ENCODE measurements at places on chromosomes 2 and 18. TPM values are rescaled to one million over a fixed set of nuclear protein-coding genes. Genes with fewer than 3 reads are reported as not detected.

Gene CPO
- not detected for total RNA-seq

Gene ADGRF3
- not detected for total RNA-seq

Gene TUBB8B
- not detected for total RNA-seq

Gene WBP1
- 64.7 TPM for total RNA-seq

Gene PROKR1
- not detected for total RNA-seq

Gene TDRD15
- not detected for total RNA-seq

Gene MAL
- total RNA-seq, result 6.1 TPM

Gene AQP12A
- not detected for total RNA-seq

Gene ITGB6
- total RNA-seq, result 58.6 TPM

Gene MATN3
- 1.2 TPM for total RNA-seq

Gene AFG3L2
- 51.3 TPM for total RNA-seq

Gene SERPINB13
- total RNA-seq, result 44.9 TPM

Gene DPP10
- not detected for total RNA-seq

Gene DNAH7
- 0.07 TPM for total RNA-seq

Gene GYPC
- 2.8 TPM for total RNA-seq

Gene FSIP2
- total RNA-seq, result 0.85 TPM

Gene SAG
- not detected for total RNA-seq

Gene LRATD1
- 44.7 TPM for total RNA-seq

Gene SPATA3
- total RNA-seq, result not detected

Gene C2orf72
- not detected for total RNA-seq

Gene PLEKHH2
- 2.5 TPM for total RNA-seq

Gene UGT1A3
- total RNA-seq, result not detected

Gene VPS4B
- 62.8 TPM for total RNA-seq

Gene MTA3
- 23.6 TPM for total RNA-seq

Gene UGT1A5
- total RNA-seq, result 3.2 TPM

Gene IL36B
- total RNA-seq, result not detected

Gene FBXO41
- total RNA-seq, result 4.7 TPM

Gene SERPINB7
- 59.1 TPM for total RNA-seq

Gene CTAGE1
- not detected for total RNA-seq

Gene REEP1
- total RNA-seq, result not detected

Gene PAX8
- total RNA-seq, result 0.60 TPM

Gene CDCA7
- total RNA-seq, result 32.7 TPM

Gene IL1RL2
- total RNA-seq, result 0.63 TPM

Gene RNMT
- total RNA-seq, result 14.8 TPM

Gene HOXD12
- not detected for total RNA-seq

Gene MEIS1
- 14.6 TPM for total RNA-seq

Gene ALPI
- not detected for total RNA-seq

Gene SKA1
- total RNA-seq, result 6.5 TPM

Gene APOB
- total RNA-seq, result not detected

Gene RTP5
- not detected for total RNA-seq

Gene RIT2
- total RNA-seq, result not detected

Gene CREG2
- 3.9 TPM for total RNA-seq

Gene HTR2B
- not detected for total RNA-seq

Gene CACNB4
- 0.33 TPM for total RNA-seq

Gene SCLY
- total RNA-seq, result 12.9 TPM

Gene DES
- not detected for total RNA-seq

Gene DUSP19
- 0.98 TPM for total RNA-seq

Gene SH3BP4
- total RNA-seq, result 20.7 TPM

Gene IL37
- not detected for total RNA-seq

Gene GAD1
- total RNA-seq, result not detected

Gene DPYSL5
- total RNA-seq, result not detected

Gene CHRNG
- not detected for total RNA-seq

Gene G6PC2
- total RNA-seq, result not detected

Gene ATP5F1A
- total RNA-seq, result 643 TPM

Gene SLC5A7
- not detected for total RNA-seq

Gene ECEL1
- not detected for total RNA-seq

Gene LPIN1
- 23.1 TPM for total RNA-seq

Measured in airway epithelial cell (primary cell).